CD4-positive, alpha-beta T cell (primary cell): ENCODE measurements at places on chromosomes 5 and 9. TPM values are rescaled to one million over a fixed set of nuclear protein-coding genes. Genes with fewer than 3 reads are reported as not detected.

DNA sequence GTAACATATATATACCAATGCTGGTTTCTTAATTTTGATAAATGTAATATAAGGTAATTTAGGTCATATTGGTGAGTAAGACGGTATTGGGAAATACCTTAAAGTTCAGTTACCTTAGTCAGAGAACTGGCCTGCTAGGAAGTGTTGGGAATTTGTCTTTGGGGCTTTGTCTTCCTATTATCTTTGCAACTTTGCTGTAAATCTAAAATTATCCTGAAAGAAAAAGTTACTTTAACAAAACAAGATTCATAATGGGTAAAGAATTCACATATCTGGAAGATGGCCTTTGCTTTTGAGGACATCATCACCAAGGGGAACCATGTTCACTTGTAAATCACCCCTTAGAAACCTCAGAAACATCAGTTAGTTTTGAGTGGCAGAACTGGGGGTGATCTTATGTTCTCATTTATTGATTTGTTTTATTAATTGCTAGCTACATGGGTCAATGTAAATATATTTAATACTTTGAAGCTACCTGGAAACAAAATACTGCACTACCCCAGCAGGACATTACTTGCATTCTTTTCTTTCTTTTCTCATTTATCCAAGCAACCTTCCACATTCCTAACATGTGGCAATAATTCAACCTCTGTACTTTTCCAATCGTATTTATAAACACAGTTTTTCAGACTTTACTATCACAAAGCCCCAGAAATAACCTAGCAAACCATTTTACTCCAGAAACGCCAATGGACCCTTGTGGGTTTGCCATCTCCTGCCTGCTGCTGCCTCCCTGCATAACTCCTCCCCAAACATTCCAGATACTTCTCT lies 41.4 kb downstream of the GLIS3 start:
- DNase-seq: no peak

DNA sequence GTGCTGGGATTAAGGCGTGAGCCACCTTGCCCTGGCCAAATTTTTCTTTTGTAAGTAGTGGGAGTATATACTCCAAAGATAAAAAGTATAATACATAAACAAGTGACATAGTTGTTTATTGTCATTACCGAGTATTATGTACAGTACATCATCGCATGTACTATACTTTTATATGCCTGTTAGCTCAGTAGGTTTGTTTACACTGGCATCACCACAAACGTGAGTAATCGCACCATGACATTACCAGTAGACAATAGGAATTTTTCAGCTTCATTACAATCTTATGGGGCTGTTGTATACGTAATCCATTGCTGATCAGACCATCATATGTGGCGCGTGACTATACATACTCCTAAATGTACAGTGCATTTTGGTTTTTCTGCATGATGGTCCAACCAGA lies 9.8 kb downstream of the SECISBP2 start:
- DNase-seq: no peak

- DNase-seq: no peak
Measured at GRCh38 chr9:126203313-126203712, 123.3 kb upstream of the MVB12B start.

The FOXD4L6 gene
- not detected for total RNA-seq

The ANKDD1B gene
- 0.30 TPM for total RNA-seq

The SPOCK1 gene
- not detected for total RNA-seq

DNA sequence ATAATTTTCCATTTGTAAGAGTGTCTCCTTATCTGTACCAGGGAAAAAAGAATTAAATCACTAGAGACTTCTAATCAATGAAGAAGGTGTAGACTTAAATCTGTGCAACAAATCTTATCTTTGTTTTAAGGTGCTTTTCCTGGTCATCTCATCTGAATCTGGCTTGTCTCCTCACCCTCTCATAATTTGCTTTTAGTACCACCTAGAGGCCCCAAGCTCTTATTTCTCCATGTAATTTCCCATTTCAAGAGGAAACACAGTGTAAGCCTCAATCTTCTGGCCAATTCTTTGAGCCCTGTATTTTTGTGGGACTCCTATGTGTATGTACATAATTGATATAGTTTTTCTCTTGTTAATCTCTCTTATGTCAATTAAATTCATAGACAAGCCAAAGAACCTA lies 1975.3 kb upstream of the CDH6 start:
- DNase-seq: no peak
